COR-L47 (cell line): ENCODE measurements at places on chromosomes 5 and 9.

DNA sequence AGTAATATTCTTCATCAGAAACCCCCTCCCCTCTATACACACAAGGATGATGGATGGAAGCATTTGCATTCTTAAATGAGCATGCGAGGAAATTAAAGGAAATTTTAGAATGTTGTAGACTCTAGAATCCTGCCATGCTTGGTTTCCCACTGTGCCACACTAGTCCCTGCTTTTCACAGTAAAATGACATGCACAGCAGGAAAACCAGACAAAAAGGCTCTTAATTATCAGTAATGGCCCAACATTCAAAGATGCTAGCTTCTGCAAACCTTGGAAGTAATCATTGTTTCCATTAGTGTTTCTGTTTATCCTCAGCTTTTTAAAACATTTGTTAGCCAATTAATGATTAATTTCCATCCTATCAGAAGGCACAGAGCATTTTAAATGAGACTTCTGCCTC lies 255.8 kb downstream of the SLCO4C1 start:
- peak; percentile 67 for DNase-seq

DNA sequence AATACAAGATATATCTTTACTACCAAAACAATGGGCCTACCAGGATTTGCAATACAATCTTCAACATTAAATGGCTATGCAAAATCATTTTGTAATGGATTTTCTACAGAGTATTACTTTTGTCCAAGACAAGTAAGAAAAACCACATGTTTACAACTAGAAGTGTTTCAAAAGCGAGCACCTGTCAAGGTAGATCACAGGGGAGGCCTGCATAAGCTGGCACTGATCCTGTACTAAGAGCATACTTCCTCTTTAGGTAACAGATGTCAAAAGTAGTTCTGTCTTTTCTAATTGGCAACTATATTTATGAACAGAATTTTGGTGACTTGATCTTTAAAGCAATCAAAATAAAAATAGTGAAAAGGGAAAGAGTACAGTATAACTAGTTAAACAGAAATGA lies 249.0 kb downstream of the MLLT3 start:
- DNase-seq: no peak

DNA sequence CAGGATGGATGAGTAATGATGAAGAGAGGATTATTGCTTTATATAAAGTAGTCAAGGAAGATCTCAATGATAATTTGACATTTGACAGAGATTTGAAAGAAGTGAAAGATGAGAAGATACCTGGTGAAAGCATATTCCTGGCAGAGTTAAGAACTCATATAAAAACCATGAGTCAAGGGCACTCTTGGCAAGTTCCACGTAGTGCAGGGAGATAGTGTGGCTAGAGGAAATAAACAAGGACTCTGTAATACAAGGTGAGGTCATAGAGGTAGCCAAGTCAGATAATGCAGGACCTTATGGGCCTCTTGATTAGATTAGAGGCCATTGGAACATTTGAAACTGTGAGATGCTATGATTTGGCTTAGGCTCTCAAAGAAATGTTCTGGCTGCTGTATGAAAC lies 72.3 kb downstream of the HCN1 start:
- no peak for DNase-seq

DNA sequence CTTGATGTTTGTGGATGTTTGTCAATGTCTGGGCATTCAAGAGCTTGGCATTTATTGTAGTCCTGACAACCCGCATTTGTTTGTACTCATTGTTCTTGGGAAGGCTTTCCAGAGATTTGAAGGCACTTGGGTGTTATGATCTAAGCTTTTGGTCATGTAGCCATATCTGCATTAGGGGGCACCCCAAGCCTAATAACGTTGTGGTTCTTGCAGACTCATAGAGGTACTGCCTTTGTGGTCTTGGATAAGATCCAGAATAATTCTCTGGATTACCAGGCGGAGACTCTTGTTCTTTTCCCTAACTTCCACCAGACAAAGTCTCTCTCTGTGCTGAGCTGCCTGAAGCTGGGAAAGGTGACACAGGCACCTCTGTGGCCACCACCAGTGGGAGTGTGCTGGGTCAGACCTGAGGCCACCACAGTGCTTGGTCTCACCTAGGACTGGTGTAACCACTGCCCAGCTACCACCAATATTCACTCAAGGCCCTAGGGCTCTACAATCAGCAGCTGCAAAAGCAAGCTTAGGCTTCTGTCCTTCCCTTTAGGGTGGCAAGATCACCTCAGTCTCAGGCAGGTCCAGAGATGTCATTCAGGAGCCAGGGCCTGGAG lies 144.4 kb upstream of the TAS2R1 start:
- DNase-seq: no peak

DNA sequence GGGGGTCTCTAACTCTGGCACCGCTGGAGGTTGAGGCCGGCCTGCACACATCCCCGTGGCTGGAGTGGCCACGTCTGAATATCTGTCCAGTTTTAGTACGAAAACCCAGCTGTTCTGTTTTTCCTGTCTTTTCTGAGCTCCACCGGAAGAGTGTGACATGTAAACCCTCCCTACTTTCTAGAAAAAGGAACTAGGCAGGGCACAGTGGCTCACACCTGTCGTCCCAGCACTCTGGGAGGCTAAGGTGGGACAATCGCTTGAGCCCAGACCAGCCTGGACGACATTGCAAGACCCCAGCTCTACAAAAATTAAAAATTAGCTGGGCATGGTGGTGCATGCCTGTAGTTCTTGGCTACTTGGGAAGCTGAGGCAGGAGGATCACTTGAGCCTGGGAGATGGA lies 8.2 kb upstream of the PHYKPL start:
- no peak for DNase-seq

- DNase-seq: no peak
Observed at GRCh38 chr9:74122661-74123060, 374.5 kb upstream of the RORB start.

- no peak for DNase-seq
Observed at GRCh38 chr9:88873635-88874034, 117.6 kb upstream of the S1PR3 start.

DNA sequence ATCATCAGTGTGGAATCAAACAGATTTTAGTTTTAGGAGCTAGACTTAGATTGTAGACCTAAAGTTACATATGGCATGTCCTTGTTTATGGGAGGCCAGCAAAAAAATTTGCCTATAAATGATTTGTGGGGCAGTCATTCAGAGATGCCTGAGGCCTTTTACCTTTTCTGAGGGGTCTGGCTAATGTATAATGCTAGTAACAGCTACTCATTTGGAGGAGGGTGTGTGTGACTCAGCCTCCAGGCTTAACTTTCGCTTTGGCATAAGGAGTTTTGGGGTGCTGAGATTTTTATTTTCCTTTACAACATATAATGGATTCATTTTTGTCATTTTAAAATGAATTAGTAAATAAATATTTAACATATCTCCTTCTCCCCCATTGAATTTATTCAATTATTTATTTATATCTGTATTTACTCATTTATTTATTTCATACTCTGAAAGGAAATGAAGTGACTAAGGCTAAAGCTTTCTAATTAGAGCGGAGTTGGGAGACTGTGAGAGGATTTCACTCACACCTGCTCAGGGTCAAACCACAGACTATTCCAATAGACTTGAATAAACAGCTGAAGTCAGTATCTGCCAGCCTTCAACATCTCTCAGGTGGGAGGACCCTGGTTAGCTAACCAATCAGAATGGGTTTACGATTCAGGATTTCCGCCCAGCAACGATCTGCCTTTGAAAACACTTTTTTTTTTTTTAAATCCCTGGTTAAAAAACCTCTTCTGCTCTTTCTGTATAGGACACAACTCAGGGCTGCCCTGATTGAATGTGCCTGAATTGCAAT lies 487.5 kb upstream of the SGCD start:
- DNase-seq: peak; percentile 30

DNA sequence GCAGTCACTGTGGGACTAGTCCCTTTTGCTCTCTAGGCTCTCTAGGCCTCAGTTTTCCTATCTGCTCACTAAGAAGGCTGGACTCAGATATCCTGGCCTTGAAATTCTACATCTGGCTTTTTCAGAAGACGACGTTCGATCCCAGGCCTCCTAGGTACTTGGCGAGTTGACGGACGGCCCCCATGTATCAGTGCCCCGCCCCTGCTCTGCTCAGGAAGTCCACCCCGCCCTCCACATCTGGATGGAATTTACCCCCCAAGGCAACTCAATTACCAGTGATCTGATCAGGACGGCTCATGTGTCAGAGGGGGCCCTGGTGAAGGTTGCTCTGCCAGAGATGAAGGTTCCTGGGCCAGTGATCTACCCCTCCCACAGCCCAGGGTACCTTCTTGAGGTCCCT lies 44.1 kb upstream of the SYNPO start:
- DNase-seq: no peak

- DNase-seq: no peak
Observed at GRCh38 chr5:655406-655805, 37.7 kb downstream of the TPPP start.

- peak; percentile 67 for DNase-seq
Observed at GRCh38 chr5:135251093-135251492, 147.9 kb downstream of the MACROH2A1 start.

DNA sequence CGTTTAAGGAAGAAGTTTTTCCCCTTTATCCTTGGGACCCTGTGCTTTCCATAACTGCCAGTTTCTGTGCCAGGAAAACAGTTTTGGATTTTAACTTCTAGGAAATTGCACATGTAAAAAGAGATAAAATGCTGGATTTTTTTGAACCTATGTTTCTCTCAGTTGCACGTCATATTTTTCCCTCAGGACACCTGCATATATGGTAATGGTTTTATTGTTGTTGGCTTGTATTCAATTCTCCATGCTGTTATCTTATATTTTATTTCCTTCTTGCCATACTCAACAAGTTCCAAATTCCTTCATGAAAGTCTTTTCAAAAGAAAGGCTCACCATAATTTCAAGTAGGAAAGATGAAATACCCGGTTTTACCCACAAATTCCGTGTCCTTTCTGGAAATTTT lies 7.9 kb upstream of the ADAMTSL1 start:
- DNase-seq: no peak

- DNase-seq: no peak
Observed at GRCh38 chr5:80059354-80059980, 24.3 kb downstream of the THBS4 start.
